Upper lobe of right lung (tissue), 1 donor: ENCODE measurements at places on chromosomes 16 and 17.

- peaks cover 13% of the 10 kb centered on the region for H3K27me3 ChIP-seq
- peak overlapping the region; percentile 83 for H3K27ac ChIP-seq
- H3K36me3 ChIP-seq = no peaks in the 10 kb centered on the region
- no peak for DNase-seq
- peak overlapping the region; percentile 55 for H3K4me3 ChIP-seq
Measured at GRCh38 chr17:8041249-8041928, 2.5 kb downstream of the ALOX15B start.

- DNase-seq = no peak
- H3K4me3 ChIP-seq = no peak overlapping the region
- H3K4me1 ChIP-seq = no peaks in the 10 kb centered on the region
- peaks cover 11% of the 10 kb centered on the region for H3K36me3 ChIP-seq
- H3K27me3 ChIP-seq = no peaks in the 10 kb centered on the region
- H3K27ac ChIP-seq = no peak overlapping the region
Measured at GRCh38 chr16:81912395-81912794, 98.9 kb downstream of the SDR42E1 start.

- no peaks in the 10 kb centered on the region for H3K36me3 ChIP-seq
- no peak overlapping the region for H3K4me3 ChIP-seq
- peaks cover 8% of the 10 kb centered on the region for H3K4me1 ChIP-seq
- no peaks in the 10 kb centered on the region for H3K27me3 ChIP-seq
Measured at GRCh38 chr16:66207139-66207882, 159.2 kb upstream of the CDH5 start.

DNA sequence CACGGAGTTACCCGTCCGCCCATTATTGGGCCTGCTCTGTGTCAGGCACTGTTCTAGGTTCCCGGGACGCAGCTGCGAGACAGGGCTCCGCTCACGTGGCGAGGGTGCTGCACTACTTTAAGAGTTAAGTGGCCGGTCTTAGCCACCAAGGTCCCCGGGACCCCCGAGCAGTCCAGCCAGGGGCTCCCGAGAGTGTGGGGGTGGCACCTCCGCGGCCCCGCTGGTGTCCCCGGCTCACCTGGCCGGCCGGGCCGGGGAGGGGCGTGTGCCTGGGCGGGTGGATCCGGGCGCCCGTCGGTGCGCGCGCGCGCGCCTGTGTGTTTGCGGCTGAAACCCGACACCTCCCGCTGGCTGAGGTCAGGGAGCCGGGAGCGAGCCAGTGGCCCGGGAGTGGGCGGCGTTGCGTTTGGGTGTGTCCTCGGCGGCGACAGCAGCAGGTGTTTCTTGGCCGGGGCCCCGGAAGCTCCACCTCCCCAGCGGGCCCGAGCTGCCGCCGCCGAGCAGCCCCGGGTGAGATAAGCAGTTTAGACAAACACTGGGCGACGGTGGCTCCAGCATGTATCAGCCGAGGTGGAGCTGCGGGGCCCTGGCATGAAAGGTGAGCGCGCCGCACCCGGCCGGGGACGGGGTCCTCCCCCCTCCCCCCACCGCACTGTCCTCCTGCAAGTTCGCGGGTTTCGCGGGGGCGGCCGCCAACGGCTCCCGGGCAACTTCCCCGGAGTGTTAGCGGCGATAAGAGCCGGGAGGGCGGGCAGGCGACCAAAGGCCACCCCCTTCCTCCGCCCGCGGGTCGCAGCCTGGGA, at the start of gene GSE1:
TSS of gene GSE1 (plus strand) at position 522 of the 803 bp plus-strand sequence. CDS start at position 592, 70 bp downstream.
- no peaks in the 10 kb centered on the region for H3K36me3 ChIP-seq
- peak; percentile 99 for DNase-seq
- no peaks in the 10 kb centered on the region for H3K27me3 ChIP-seq
- H3K4me3 ChIP-seq = peak within 1 kb of the TSS; percentile 73
- peaks cover 61% of the 10 kb centered on the region for H3K4me1 ChIP-seq
- peak within 1 kb of the TSS; percentile 92 for H3K27ac ChIP-seq

DNA sequence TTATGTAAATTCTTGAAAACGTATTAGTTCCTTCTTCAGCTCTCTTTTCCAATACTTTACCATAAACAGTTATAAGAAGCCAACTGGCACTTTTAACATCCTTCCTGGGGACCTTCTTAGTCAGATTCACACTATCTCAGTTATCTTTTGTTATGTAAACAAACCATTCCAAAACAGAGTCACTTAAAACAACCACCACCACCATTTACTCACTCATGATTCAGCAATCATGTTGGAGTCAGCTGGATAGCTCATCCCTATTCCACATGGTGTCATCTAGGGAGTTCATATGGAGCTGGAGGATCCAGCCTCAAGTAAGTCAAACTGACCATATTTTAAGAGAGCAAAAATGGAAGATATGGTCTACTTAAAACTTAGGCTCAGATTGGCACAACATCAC, 240.3 kb upstream of the IRX3 start:
- H3K36me3 ChIP-seq = no peaks in the 10 kb centered on the region
- no peak for DNase-seq
- no peaks in the 10 kb centered on the region for H3K4me1 ChIP-seq
- no peak overlapping the region for H3K4me3 ChIP-seq
- H3K27me3 ChIP-seq = no peaks in the 10 kb centered on the region

GRCh38 chr17:79036596-79036995, 12.6 kb downstream of the C1QTNF1 start:
- no peaks in the 10 kb centered on the region for H3K36me3 ChIP-seq
- H3K4me3 ChIP-seq = no peak overlapping the region
- peak overlapping the region; percentile 36 for H3K27ac ChIP-seq
- H3K4me1 ChIP-seq = peaks cover 28% of the 10 kb centered on the region

- DNase-seq = no peak
- H3K27ac ChIP-seq = peak overlapping the region; percentile 80
- H3K27me3 ChIP-seq = no peaks in the 10 kb centered on the region
- H3K4me1 ChIP-seq = peaks cover 28% of the 10 kb centered on the region
Measured at GRCh38 chr17:38705523-38705802, 390 bp downstream of the MLLT6 start.

GRCh38 chr16:71659471-71659870, 33.5 kb downstream of the MARVELD3 start:
- peaks cover 61% of the 10 kb centered on the region for H3K36me3 ChIP-seq
- DNase-seq = no peak
- no peaks in the 10 kb centered on the region for H3K27me3 ChIP-seq
- H3K4me1 ChIP-seq = no peaks in the 10 kb centered on the region
- no peak overlapping the region for H3K4me3 ChIP-seq
- no peak overlapping the region for H3K27ac ChIP-seq

DNA sequence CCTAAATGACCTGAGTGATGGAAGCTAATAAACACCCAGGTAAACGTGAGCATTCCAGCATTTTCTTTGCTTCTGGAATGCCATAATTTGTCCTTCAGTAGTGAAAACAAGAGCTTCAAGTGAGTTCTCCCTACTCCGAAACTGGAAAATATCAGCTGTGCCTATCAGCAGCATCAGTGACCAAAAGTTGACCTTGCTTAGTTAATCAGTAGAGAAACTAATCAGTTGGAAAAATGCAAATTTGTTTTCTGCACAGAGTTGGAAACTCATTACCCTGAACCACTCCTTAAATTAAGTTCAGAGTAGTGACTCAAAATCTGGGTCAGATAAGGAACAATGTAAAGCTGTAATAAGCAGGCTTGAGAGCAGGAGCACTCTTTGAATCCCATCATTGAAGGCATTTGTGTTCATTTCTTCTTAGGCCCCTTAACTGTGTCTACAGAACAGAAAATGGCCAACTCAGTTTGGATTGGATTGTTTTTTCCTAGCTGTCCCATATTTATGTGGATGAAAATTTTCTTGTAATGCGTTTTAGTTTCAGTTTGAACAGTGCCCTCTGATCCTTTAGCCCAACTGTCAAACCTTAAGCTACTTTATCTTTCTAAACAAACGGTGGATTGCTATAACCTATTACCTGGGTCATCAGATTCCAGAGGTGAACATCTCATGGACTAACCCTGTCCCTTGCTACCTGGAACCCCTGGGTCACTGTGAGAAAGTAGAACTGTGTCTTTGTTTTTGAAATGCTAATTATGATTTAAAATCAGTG, 290.4 kb downstream of the TOX3 start:
- no peak overlapping the region for H3K27ac ChIP-seq
- no peak overlapping the region for H3K4me3 ChIP-seq
- H3K27me3 ChIP-seq = no peaks in the 10 kb centered on the region
- no peak for DNase-seq
- no peaks in the 10 kb centered on the region for H3K4me1 ChIP-seq
- H3K36me3 ChIP-seq = no peaks in the 10 kb centered on the region

- H3K27me3 ChIP-seq = no peaks in the 10 kb centered on the region
- peaks cover 56% of the 10 kb centered on the region for H3K4me1 ChIP-seq
- H3K27ac ChIP-seq = no peak overlapping the region
- no peak overlapping the region for H3K4me3 ChIP-seq
Measured at GRCh38 chr16:2482249-2482648, 7.3 kb downstream of the TBC1D24 start.

GRCh38 chr17:55161935-55162555, 102.7 kb upstream of the HLF start:
- H3K27me3 ChIP-seq = no peaks in the 10 kb centered on the region
- no peaks in the 10 kb centered on the region for H3K4me1 ChIP-seq
- H3K4me3 ChIP-seq = no peak overlapping the region
- no peak for DNase-seq
- no peaks in the 10 kb centered on the region for H3K36me3 ChIP-seq
